ENCODE measurements at places on chromosomes 2 and 18.
A peak's percentile ranks its signal among the peaks of the same experiment; 100 is the strongest.

DNA sequence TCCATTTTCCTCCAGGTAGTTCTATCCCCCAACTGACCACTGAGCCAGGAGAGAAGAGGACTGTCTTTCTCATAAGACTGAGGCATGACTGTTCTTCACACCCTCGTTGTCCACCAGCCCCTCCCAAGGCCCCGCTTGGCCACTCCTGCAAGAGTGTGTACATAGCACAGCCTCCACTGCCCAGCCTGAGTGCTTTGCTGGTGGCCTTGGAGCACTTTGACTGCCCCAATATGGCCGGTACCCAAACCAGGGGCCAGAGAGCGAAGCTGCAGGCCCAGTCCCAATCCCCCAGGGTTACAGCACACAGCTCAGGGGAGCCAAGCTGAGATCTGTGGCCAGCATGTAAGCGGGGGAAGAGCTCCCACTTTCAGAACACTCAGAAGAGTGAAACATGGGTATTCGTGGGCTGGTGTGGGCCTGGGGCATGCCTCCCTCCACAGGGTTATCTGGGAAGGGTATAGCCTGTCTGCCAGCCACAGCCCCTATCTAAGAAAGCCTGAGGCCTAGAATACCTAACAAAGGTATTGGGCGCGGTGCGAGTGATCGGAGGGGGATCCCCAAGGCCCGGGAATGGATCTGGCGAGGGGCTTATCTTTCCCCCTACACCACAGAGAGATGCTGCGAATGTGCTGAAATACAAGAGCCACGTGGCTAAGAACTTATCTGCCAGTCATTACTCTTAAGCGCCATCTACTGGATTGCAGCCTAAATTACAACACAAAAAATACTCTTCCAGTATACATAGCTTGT lies 163.8 kb downstream of the WDPCP start:
- DNase-seq, result peak; percentile 67

- DNase-seq, result no peak
Measured at GRCh38 chr2:11333427-11334183, 10.8 kb downstream of the ROCK2 start.

DNA sequence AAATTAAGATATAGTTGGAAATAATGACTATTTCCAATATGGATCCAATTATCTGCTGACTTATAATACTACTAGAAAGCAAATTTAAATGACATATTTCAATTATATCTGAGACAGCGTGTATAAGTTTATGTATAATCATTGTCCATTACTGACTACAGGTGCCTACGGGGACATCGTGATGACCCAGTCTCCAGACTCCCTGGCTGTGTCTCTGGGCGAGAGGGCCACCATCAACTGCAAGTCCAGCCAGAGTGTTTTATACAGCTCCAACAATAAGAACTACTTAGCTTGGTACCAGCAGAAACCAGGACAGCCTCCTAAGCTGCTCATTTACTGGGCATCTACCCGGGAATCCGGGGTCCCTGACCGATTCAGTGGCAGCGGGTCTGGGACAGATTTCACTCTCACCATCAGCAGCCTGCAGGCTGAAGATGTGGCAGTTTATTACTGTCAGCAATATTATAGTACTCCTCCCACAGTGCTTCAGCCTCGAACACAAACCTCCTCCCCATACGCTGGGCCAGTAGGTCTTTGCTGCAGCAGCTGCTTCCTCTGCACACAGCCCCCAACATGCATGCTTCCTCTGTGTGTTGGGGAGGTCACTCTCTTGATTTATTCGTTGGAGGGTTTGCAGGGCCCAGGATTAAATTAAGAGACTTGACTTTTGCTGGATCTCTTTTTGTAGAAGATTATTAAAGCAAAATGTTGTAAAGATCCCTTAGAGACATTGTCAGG lies 194.4 kb downstream of the RPIA start:
- no peak for DNase-seq

DNA sequence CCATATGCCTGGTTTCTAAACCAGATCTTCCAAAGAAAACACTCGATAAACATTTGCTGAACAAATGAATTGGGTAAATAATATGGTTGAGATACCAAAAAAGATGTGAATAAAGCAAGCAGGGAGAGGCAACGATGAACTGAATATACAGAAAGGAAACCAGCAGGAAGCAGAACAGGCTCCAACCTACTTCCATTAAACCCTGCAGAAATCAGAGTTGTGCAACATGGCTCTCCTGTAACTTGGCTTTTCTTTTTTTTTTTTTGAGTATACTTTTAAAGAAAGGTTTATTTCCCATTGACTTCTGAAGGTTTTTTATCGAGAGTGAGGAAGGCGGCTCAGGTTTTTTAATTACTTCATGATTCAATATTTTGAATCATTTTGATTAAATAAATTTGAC lies 23.5 kb downstream of the ITSN2 start:
- no peak for DNase-seq

DNA sequence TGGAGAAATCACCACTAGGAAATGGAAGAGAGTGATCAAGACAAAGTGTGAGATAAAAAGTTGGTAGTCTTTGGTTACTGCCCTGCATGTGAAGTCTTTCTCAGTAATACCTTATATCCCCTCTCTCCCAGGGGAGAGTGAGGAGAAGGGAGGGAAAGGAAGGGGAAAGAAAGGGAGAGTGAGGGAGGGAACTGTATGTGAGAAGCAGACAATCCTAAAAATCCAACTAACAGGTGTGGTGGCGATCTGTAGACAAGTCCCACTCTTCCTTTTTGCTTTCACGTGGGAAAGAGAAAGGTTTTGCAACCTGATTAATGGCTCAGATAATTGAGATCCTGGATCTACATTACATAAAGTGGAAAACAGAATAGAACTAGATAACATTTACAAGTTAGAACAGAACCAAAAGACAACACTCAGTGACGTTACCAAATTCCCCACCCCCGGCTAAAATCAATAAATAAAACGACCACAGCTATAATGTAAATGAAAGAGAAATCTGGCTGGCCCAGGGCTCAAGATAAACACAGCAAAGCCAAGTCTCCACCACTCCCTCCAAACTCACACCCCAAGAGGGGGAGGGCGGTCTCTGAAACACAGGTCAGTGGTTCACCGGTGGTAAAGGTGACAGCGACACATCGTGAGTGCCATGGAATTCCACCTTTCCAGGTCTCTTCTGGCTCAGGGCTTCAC lies 10.0 kb upstream of the APCDD1 start:
- DNase-seq, result no peak

- no peak for DNase-seq
Measured at GRCh38 chr18:2218101-2218500, 353.2 kb downstream of the METTL4 start.

DNA sequence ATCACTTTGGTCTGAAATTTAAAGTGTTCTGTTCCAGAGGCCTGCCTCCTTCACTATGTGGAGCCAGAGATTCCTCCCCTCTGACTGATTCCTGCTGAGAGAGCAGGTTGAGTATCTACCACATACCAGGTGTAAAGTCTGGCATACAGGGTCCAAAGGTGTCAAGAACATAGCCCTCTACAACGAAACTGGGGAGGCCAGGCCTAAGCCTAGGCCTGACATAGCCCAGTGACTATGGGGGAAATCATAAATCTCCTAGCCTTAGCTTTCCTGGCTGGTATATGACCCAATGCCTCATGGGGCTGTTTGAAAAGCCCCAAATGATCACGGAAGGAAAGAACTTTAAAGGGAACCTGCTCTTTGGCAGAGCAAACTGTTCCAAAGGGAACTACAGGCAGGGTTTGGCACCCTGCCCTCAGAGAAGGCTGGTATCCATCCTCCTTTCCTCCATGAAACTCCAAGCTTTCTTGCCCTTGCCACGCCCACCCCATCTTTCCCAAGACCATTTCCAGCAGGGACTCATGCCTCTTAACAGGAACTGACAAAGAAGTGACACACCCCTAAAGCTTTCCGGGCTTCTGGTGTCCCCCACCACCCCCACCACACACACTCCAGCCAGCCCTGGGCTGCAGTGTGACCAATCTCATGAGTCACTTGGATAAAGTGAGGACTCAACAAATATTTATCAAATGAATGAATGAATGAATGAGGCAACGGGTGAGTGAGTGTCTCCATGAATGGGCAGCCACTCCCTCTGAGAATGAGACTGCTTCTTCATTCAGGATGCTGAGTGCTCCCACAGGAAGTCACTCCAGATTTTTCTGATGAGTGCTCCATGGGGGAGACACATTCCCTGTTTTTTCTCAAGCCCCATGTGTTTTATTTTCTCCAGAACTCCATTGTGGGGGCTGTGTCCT lies 114.5 kb upstream of the STPG4 start:
- no peak for DNase-seq

DNA sequence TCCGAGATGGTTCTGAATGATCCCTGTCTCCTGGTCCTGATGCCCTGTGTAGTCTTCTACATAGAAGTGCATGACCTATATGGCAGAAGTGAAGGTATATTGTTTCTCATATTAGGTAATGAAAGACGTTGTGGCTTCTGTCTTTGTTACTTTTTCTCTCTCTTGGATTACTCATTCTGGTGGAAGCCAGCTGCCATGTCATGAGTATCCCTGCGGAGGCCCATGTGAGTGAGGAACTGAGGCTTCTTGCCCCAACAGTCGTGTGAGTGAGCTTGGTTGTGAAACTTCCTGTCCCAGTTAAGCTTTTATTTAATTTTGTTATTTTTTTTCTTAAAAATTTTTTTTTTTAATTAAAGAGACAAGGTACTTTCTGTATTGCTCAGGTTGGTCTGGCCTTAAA lies 134.7 kb downstream of the UBR3 start:
- DNase-seq, result no peak

DNA sequence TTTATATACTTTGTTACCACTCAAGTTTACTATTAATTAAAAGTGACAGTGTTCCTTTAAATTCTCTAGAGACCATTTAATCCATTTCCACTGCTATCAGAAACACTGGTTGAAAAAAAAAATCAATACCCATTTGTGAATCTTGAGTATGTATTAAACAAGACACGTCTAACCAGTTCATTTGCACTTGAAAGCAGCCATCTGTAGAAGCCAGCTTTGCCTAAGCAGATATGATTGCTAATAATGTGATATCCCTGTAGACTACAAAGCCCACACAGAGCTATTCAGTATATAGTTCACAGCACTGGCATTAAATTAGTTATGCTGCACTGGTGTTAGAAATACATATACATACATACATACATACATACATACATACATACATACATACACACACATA lies 111.8 kb upstream of the SP3 start:
- peak; percentile 70 for DNase-seq

All from NCI-H524 (cell line).